ENCODE measurements at places on chromosomes 13 and 19.
A peak's percentile ranks its signal among the peaks of the same experiment; 100 is the strongest.

DNA sequence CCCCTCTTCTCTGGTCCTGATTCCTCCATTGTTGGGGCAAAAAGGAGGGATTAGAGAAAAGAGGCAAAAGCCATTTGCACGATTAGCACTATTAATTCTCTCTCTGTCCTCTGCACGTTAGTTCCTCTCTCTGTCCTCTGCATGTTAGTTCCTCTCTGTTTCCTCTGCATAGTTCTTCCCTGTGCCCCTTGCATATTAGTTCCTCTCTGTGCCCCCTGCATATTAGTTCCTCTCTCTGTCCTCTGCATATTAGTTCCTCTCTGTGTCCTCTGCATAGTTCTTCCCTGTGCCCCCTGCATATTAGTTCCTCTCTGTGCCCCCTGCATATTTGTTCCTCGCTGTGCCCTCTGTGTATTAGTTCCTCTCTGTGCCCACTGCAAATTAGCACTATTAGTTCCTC lies 847.2 kb upstream of the GPC6 start:
- DNase-seq: no peak

DNA sequence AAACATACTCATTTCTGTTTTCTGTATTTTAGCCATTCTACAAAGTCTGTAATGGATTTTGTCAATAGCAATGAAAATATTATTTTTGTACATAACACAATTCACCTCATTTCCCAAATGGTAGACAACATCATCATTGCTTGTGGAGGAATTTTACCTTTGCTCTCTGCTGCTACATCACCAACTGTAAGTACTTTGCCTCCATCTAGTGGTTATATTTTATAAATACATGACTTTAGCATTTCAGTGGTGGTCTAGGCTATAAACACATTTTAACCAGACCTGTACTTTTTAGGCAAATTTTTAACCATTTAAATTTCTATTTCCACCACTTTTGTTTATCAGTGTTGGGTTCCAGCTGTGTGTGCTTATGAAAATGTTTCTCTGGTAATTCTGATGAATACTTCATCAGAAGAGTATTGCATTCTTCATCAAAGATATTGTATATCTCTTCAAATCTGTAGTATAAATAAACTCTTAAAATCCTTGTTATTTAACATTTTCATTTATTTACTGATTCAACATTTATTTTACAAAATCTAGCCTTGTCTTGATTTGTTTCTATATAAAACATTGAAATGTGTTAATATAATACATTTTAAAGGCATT lies 222.4 kb downstream of the NBEA start:
- peak; percentile 10 for DNase-seq

DNA sequence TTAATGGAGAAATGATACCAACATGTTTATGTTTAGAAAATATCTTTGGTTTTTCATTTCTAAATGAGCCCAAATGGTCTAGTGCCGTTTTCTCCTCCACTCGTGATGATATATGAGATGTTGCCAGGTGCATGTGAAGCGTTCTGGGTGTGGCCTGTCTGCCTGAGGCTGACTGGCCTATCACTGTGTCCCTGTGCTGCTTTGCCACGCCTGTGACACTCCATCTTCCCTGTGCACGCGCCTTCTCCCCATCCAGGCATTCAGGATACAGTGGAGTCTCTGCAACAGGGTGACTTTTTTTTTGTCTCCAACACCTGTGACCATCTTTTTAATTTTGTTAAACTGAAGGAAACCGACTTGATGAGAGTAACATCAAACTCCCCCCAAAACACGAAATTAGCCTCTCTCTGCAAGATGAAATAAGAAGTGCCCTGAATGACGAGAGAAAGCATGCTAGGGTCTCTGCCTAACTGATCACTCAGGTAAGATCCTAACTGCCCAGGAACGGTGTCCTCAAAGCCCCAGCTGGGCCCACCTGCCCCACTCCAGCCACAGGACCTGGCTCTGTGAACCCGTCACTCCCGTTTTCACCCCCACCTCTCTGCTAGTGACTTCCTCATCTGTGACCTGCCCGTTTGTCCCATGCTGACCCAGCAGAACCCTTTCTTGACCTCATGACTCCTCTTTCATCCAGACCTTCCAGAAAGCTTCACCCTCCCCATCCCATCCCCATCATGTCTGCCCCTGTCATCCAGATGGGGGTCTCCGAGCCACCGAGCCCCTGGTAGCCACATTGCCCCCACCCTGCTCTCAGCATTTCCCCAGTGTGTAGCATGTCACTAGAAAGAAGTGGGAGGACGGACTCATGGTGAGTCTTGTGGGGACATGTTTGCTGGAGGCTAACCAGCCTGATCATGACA lies 33.2 kb upstream of the TFDP1 start:
- DNase-seq: no peak

DNA sequence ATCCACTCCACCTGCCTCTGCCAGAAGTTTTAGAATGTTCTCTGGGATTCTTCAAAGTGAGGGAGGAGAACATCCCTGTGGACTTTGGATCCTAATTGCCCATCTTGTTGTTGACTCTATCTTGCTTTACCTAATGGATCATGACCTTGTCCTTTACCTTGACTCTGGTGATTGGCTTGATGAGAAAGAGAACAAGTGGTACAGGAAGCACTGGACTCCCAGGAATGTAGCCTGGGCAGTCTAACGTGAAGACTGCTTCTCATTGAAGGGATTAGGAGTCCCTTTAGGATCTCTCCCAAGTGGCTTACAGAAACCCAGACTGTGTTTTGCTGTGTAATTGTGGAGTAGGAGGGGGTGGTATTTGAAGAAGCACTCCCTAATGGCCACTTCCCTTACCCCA lies 63.9 kb downstream of the SLC10A2 start:
- no peak for DNase-seq

- no peak for DNase-seq
These were observed 62.3 kb downstream of the ITGBL1 start for GRCh38 chr13:101514695-101515275.

GRCh38 chr19:19381007-19381926 lies 24.2 kb upstream of the GATAD2A start:
- no peak for DNase-seq

DNA sequence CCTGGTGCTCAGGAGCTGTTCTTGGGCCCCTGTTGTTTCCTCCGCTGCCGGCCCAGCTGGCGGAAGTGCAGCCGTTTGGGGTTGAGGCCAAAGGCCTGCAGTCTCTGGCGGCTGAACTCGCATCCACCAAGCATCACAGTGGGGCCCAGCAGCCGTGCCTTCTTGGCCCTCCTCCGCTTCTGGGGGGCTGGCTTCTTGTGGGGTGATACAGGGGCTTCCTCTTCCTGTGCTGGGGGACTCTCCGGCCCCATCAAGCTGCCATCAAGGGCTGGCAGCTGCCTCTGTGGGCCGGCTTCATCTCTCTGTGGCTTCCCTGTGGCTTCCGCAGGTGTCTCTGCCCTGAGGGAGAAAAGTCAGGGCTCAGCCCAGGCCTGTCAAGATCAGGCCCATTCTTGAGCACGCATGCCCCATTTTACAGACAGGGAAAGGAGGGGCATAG lies 10.3 kb downstream of the ATG4D start:
- no peak for DNase-seq

- DNase-seq: no peak
These were observed 22.2 kb upstream of the SPRYD7 start for GRCh38 chr13:49958321-49958720.

DNA sequence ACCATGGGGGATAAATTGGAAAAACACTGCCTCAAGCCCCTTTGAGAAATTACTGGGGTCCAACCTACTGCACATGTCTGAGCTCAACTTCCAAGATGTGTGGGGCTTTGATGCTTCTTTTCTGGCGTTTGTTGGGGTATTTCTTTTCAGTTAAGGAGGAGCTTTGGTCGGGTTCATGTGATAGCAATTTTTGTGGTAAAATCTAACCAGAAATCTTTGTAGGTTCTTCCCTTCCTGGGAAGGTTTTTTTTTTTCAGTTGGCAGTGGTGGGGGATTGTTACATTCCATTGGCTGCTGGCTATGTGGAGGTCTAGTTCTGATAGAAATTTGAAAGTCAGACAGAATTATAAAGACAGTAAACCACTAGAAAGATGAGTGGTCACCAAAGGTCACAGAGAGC lies 327.8 kb downstream of the ATP8A2 start:
- no peak for DNase-seq

DNA sequence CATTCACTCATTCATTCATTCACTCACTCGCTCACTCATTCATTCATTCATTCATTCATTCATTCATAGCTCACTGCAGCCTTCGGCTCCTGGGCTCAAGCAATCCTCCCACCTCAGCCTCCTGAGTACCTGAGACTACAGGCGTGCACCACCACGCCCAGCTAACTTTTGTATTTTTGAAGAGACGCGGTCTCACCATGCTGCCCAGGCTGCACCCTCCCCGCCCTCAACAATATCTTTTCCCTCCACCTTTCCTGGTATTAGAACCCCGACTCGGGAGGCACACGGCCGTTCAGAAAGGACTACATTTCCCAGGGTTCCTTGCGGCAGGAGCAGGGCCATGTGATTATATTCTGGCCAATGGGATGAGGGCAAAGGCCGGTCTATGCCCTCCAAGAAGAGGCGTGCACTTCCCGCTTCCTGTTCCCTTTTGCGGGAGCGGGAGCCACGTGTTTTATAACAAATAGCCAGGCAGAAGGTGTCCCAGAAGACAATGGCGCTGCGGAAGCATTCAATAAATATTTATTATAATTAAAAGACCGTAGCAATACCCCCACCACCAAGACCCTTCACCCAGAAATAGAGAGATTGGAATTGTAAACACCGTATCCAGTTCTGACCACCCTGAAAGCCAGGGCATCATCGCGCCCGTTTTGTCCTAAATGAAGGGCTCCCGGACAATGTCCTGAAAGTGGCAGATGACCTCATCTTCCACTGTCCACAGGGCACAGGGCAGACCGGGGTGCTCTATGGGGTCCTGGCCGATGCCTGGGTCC lies 15.9 kb downstream of the TICAM1 start:
- peak; percentile 59 for DNase-seq

- DNase-seq: no peak
These were observed 24.4 kb downstream of the COMMD6 start for GRCh38 chr13:75513271-75513670.

DNA sequence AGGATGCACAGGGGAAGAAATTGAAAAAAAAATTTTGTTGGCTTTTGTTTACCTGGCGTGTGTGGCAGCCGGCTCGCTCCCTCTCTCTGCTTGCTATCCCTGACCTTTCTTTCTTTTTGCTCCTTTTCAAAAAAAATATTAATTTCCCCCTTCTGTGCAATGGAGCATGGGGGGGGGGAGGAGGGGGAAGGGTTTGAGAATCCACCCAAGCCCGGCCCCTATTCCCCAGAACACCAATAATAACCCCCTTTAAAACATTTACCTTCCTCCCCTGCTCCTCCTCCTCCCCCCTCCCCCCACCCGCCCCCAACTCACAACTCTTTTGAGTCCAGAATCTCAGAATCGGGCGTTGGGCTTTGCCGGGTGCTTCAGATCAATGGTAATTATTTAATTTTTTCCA lies 28.4 kb downstream of the NFIX start:
- DNase-seq: no peak

GRCh38 chr19:1025960-1026782 lies at the start of gene CNN2:
TSS of gene CNN2 (plus strand) at chr19:1026608. CDS start at chr19:1026662, 54 bp downstream.
- DNase-seq: peak; percentile 77

DNA sequence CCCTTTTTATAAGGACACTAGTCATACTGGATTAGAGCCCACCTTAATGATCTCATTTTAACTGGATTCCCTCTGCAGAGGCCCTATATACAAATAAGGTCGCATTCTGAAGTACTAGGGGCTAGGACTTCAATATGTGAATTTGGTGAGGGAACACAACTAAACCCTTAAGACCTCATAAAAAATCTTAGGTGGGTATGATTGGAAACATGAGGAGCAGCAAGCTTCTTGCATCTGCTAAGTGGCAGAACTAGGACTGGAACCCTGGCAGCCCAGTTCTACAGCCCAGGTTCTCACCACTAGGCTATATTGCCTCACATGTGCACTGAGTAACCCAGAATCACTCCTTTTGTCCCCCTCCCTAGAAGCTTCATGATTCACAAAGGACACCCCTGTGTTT lies 17.1 kb upstream of the GRWD1 start:
- no peak for DNase-seq

DNA sequence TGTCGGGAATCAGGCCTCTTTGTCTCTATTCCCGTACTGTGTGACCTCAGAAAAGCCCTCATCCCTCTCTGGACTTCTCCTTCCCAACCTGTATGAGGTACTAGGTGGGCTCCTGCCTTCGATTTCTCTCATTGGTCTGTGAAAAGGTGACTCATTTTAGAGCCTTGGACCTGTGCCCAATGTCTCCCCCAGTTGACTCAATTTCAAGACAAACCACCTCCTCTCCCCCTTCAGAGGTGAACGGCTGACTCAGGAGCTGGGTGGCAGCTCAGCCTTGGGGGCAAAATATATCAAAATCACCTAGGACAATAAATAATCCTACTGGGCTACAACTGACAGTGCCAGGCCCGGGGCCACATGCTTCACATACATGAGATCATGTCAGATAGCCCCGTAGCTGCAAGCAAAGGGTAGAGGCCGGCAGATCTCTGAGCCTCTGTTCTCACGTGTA lies 630 bp downstream of the COQ8B start:
- DNase-seq: no peak

DNA sequence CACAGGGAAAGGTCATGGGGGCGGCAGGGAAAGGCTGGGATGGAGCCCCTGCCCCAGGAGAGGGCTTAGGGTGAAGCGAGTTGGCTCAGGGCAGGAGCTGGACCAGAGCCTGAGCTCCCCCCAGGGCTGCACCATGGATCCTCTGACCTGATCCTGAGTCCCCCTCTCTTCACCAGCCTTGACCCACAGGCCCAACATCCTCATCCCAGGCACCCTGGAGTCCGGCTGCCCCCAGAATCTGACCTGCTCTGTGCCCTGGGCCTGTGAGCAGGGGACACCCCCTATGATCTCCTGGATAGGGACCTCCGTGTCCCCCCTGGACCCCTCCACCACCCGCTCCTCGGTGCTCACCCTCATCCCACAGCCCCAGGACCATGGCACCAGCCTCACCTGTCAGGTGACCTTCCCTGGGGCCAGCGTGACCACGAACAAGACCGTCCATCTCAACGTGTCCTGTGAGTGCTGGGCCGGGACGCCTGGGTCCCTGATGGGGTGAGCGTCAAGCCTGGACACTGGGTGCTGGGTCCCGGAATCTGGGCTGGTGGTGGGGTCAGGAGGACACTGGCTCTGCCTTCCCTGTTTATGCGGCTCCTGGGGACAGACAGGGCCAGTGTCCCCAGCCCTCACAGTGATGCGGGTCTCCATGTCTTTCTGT lies 842 bp downstream of the SIGLEC9 start:
- no peak for DNase-seq

- no peak for DNase-seq
These were observed 180.7 kb downstream of the TDRD3 start for GRCh38 chr13:60577761-60578160.

GRCh38 chr13:90686442-90686841 lies 661.0 kb upstream of the MIR17HG start:
- DNase-seq: no peak

GRCh38 chr19:4870025-4870700 lies 2.7 kb upstream of the PLIN3 start:
- DNase-seq: no peak

- DNase-seq: no peak
These were observed 1.3 kb downstream of the ALG5 start for GRCh38 chr13:36997716-36998427.
